Panc1 (cell line): ENCODE measurements at places on chromosomes 11 and 22.

- no peak for DNase-seq
Measured at GRCh38 chr11:60691661-60692060, 7.8 kb upstream of the MS4A8 start.

DNA sequence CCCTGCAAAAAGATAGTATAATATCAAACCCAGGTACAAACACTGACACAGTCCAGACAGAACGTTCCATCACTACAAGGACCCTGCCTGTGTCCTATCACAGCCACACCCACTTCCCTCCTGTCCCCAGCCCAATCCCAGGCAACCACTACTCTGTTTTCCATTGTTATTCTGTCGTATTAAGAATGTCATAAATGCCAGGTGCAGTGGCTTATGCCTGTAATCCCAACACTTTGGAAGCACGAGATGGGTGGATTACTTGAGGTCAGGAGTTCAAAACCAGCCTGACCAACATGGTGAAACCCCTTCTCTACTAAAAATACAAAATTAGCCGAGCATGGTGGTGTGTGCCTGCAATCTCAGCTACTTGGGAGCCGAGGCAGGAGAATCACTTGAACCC lies 89.0 kb downstream of the TRMU start:
- DNase-seq, result no peak

GRCh38 chr22:33882991-33883390 lies 37.3 kb downstream of the LARGE1 start:
- DNase-seq, result no peak

GRCh38 chr22:40594924-40595323 lies 41.6 kb downstream of the MRTFA start:
- DNase-seq, result no peak

DNA sequence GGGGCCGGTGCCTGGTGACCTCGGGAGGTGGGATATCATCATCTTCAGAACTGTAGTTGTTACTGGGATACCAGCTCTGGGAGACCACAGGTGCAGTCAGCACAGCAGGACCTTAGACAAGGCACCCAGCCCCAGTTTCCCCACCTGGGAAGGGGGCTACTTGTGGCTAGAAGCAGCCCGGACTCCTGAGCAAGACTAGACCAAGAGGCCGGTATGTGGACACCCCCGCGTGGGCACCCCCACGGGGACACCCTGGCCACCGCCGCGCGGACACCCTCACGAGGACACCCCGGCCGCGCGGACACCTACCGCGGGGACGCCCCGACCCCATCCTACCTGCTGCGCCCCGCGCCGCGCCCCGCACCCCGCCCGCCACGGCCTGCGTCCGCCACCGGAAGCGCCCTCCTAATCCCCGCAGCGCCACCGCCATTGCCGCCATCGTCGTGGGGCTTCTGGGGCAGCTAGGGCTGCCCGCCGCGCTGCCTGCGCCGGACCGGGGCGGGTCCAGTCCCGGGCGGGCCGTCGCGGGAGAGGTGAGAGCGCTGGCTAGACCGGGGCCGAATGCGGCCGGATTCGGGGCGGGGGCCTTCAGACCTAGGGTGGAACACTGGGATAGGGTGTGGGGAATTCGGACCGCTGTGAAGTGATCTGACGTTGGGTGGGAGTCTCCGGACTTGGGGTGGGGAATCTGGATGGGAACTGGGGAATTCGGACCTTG lies at the start of the genes COMT and TXNRD2:
Gene COMT (plus strand): TSS at position 408 of the 718 bp plus-strand sequence. CDS start 20,755 bp downstream, outside the sequence.
Gene TXNRD2 (minus strand): TSS at position 454 of the 718 bp plus-strand sequence. CDS start 15 bp downstream, at position 439.
- DNase-seq, result no peak

DNA sequence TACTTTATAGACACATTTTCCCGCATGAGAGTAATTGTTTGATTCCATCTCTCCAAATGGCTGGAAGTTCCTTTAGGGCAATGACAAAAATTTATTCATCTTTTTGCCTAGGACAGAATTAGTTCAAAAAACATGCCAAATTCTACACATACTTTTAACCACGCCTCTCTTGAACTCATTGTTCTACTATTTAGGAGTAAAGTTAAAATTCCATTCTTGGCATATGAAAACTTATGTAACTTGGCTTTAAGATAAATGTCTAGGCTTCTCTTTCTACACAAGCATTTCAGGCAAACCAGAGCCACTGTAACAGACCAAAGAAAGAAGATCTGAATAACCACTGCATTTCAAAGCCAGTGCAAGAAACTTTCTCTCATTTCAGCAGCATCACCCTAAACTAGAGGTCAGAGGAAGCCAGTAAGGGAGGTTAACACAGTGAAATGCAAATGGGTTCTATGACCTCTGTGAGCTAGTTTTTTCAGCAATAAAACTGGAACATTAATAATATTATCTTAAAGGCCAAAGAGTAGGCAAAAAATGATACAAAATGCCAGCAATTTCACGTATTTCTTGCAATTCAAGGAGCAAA lies 73.0 kb downstream of the RSF1 start:
- no peak for DNase-seq

GRCh38 chr11:10893714-10894151 lies 35.9 kb upstream of the ZBED5 start:
- DNase-seq, result no peak

- no peak for DNase-seq
Measured at GRCh38 chr11:73997120-73997770, 11.6 kb downstream of the UCP3 start.

GRCh38 chr11:74010306-74011300 lies 1.7 kb upstream of the UCP3 start:
- no peak for DNase-seq

DNA sequence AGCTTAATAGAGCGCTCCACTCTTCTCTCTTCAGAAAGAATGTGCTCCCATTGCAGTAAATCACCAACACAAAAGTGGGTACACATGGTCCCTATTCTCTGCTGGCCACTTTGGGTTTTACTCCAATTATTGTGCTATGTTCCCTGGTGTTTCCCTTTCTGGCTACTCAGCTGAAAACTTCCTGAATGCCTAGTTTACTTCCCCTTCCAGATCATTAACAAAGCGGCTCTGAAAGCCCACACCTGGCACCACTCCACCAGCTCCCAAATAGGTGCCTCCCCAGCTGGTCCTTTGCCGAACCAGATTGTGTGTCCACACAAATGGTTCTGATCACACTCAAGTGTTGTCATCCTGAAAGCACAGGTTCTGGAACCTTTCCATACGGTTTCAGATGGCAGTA lies 443.7 kb downstream of the NTM start:
- no peak for DNase-seq

- no peak for DNase-seq
Measured at GRCh38 chr11:114285599-114285998, 10.6 kb upstream of the NNMT start.

DNA sequence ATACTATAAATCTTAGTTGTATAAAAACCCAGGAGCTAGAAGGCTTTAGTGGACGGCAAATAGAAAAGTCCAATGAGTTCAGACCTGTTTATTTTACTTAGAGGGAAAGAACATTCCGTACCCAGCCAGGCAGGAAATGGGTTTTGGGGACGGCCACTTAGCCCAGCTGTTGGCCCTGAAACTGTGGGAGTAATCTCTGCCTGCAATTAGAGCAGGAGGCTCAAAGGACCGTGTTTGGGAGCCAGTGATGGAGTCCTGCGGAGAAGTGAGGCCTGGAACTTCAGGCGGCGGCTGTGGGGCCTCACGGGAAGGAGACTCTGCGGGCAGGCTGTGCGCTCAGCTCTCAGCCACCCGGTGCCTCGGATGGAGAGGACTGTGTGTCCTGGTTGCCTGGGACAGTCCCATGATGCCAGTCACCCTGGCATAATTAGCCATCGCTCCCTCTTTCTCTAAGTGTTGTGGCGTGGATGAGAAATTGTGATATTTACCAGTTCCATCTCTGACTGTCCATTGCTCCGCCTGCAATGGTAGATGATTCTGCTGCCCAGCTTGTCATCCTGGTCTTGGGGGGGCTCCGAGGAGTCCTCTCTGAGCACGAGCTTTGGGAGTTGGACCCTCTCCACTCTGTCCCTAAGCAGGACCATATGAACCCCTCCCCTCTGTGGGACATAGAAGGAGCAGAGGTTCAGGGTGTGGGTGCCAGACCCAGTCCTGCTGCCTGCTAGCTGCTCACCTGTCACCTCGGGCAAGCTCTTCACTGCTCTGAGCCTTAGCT lies 530.3 kb downstream of the TBC1D22A start:
- no peak for DNase-seq

- no peak for DNase-seq
Measured at GRCh38 chr11:116640641-116641402, 132.0 kb downstream of the BUD13 start.

GRCh38 chr11:20027556-20028013 lies 132.7 kb downstream of the DBX1 start:
- no peak for DNase-seq

GRCh38 chr11:45079943-45080719 lies 66.3 kb upstream of the PRDM11 start:
- DNase-seq, result no peak

GRCh38 chr11:124762105-124762623 lies at the start of gene ESAM:
Gene ESAM, minus strand, starts transcription at chr11:124762290. Its CDS starts 136 bp downstream, at chr11:124762154.
- DNase-seq, result no peak

- DNase-seq, result no peak
Measured at GRCh38 chr11:123409456-123410217, 20.4 kb upstream of the GRAMD1B start.

GRCh38 chr11:45300715-45301114 lies 14.6 kb upstream of the SYT13 start:
- DNase-seq, result no peak

DNA sequence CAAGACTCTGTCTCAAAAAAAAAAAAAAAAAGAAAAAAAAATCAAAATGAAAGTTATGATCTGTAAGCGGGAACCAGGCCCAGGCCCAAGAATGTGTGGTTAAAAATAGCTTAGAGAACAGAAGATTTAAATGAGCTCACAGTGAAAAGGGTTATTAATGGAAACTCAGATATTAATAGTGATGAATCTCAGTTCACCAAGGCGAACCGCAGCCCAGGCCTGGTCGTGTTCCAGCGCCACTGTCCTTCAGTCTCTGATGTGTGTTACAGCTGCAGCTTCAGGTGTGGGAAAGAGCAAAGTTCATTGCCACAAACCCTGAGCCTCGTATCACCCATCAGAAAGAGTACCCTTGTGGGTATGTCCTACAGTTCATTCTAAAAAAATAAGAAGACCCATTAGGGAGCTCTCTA lies 107.1 kb downstream of the GAB2 start:
- no peak for DNase-seq

GRCh38 chr11:35541621-35542375 lies 16.4 kb upstream of the PAMR1 start:
- DNase-seq, result no peak

GRCh38 chr11:36363361-36364268 lies 67.5 kb downstream of the PRR5L start:
- no peak for DNase-seq

DNA sequence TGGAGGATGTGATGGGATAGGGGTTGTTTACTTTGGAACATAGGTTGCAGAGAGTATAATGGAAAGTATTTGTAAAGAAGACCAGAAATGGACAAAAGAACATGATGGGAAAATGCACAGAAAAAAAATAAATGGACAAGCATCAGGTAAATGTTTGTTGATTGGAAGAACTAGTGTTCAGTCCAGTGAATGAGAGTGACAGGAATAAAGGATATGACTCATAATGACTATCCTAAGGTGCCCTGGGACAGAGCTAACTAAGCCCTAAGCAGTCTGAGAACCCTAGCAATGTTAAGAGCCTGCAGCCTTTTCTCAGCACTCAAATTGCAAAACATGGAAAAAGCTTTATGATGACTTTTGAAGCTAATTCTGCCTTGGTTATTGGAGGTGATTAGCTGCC lies 732.8 kb upstream of the ANO5 start:
- no peak for DNase-seq

DNA sequence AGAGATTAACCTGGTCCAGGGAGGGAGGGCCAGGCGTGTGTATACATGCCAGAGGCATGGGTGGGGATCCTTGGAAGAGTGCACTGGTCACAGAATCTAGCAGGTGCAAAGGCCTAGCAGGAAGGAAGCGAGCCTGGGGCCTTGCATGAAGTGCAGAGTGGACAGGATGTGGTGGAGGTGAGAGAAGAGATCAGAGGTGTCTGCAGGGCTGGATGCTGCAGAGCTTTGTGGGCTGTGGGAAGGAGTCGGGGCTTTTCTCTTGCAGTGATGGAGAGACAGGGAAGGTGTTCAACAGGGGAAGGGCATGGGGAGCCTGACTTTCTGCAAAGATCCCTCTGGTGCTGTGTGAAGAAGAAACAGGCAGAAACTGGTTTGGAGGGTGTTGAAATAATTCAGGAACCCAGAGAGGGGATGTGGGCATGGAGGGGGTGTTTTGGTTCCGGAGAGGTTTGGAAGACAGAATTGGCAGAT lies 2.5 kb upstream of the TPST2 start:
- no peak for DNase-seq

- no peak for DNase-seq
Measured at GRCh38 chr11:128424271-128424711, 163.1 kb downstream of the ETS1 start.

- DNase-seq, result no peak
Measured at GRCh38 chr22:27714068-27714467, 87.5 kb downstream of the MN1 start.

- no peak for DNase-seq
Measured at GRCh38 chr11:90284171-90284570, 61.3 kb upstream of the CHORDC1 start.

GRCh38 chr11:28337701-28338100 lies 229.5 kb downstream of the METTL15 start:
- no peak for DNase-seq

DNA sequence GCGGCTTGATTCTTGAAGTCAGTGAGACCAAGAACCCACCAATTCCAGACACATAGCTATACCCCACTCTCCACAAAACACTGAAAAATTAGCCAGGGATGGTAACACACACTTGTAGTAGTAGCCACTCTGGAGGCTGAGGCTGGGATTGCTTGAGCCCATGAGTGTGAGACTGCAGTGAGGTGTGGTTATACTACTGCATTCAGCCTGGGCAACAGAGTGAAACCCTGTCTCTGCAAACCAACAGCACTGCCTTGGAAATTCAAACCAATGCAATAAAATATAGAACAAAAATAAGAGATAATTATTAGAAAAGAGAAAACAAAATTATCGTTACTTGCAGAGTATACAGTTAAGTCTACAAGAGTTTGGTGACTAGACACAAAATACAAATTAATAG lies 20.2 kb upstream of the PRDM10 start:
- DNase-seq, result no peak

DNA sequence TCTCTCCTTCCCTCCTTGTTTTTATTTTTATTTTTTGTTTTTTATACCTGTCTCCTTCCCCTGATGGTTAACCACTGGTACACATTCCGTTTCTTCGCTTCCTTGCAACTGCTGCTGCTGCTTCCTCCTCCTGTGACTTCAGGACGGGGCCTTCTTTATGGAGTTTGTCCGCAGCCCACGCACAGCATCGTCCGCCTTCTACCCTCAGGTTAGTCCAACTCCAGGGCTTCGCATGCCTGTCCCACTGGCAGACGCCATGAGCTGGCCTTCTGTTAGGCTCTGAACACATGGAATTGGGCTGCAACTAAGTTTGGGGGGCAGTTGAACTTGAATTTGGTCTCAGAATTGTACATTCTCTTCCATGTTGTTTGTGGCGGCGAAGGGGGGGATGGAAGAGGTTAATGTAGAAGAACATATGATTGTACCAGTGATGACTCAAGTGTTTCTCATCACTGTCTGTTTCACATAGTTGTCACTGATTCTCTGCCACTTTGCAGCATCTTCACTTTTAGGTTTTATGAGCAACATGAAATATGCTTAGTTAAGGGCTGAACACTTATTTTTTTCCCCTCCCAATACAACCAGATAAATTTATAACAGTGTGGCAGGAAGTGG lies 83.0 kb upstream of the YWHAH start:
- DNase-seq, result no peak

- no peak for DNase-seq
Measured at GRCh38 chr11:127675581-127675980, 675.0 kb upstream of the KIRREL3 start.
